Fibroblast of skin of left biceps (primary cell): ENCODE measurements at places on chromosomes 3 and 15.

- no peak for DNase-seq
Observed at GRCh38 chr3:43075904-43076661, 29.8 kb downstream of the POMGNT2 start.

DNA sequence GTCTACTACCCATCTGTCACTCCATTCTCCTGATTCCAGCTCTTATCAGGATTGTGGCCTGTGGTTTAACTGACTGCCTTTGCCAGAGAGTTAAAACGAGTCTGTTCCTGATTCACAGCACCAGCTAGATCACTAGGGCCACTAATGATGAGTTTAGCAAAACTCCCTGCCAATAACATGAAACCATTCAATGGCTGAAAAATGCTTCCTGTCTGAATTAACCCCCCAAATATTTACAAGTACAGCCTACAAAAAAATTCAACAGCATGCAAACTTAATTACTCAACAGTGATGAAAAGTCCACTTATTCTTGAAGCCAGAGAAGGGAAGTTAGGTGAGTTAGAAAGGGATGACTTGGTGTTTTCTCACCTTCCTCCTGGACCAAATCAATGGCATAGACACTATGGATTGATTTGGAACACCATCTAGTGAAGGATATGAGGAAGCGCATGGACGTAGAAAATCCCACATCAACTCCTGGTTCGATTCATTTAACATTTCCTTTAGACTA is 141.4 kb downstream of the TGFBR2 start:
- no peak for DNase-seq

DNA sequence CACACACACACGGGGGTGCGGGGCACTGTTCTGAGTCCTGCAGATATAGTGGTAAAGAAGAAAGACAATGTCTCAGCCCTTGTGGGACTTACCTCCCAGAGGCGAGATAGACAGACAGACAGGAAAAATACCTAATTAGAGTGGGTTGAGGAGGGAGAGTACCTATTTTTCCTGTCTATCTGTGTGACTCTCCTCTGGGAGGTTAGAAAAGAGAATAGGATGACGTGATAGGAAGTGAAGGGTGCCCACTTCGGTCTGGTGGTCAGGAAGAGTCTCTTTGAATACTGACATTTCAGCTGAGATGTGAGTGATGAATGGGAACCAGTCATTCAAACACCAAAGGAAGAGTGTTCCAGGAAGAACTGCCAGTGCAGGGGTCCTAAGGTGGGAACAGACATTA is 4.1 kb upstream of the APOD start:
- no peak for DNase-seq

DNA sequence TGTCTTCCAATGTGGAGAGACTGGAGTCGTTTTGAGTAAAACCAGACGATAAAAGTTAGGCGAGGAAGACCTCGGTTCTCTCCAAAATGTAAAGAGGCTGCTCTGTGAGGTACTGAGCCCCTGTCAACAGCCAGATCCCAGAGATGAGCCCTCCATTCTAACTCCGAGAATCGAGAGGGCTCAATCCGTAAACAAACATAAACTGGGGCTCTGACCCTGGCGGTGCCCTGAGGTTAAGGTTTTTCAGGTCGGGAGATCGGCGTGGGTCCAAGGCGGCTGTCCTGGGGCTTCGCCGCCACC is 417 bp downstream of the TBCCD1 start:
- DNase-seq: no peak

- no peak for DNase-seq
Observed at GRCh38 chr3:67001086-67001861, 3.2 kb downstream of the KBTBD8 start.

DNA sequence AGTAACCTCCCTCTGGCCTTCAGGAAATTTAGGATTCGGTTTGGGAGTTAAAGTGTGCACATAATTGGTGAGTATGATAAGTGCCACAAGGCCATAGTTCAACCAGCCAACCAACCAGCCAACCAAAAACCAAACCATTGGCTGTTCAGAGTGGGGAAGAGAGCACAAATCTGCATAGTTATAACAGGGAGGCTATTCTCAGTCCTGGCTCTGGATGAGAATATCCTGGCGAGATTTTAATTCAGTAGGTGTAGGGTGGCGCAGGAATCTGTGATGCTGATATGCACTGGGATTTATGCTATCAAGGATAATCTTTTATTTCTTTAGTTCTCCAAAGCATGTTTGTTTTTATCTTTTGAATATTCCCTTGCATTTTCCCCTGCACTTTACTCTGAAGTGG is 49.1 kb downstream of the AKAP13 start:
- DNase-seq: no peak

GRCh38 chr15:38551720-38552648 is 12.6 kb downstream of the RASGRP1 start:
- no peak for DNase-seq

DNA sequence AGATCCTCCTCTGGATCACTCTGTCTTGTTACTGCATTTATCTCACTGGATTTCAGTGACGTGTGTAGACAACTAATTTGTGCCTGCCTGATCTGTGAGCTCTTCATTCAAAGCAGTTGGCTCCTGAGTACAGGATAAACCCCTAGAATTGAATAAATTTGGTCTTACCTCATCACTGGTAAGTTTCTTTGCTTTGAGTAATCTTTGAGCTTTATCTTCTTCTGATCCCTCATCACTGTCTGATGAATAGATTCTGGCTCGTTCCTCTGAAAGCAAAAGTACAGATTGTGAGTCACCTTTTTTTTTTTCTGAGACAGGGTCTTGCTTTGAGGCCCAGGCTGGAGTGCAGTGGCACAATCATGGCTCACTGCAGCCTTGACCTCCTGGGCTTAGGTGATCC is 24.5 kb downstream of the LEO1 start:
- DNase-seq: no peak

- no peak for DNase-seq
Observed at GRCh38 chr15:94198633-94199032, 32.7 kb upstream of the MCTP2 start.

DNA sequence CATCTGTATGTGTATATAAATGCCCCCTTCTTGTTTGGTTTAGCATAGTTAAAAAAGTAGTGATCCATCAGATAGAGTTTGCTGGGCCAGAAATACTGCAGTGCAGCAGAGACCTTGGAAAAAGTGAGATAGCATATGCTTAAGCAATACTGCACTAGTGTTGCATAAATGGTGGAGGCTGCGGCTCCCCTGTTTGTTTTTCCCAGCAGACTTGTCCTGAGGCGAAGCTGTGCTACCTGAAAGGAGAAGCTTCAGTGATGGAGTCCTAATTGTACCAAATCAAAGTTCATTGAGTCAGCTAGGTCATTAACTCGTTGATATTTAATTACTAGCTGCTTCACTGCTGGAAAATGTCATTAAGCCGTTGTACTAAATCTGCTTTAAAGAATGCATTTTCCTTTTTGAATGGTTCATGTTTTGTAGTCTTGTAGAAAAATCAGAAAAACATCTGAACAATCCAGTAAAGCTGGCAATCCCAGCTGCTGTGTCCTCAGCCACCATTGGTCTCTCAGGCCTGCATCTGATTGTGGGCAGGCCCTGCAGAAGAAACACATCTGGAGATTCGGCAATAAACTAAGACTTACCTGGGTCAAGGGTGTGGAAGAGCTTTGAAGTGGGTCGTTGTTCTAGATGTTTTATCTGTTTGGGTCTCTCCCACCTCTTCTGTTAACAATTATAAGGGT is 169.6 kb downstream of the B3GALNT1 start:
- no peak for DNase-seq

DNA sequence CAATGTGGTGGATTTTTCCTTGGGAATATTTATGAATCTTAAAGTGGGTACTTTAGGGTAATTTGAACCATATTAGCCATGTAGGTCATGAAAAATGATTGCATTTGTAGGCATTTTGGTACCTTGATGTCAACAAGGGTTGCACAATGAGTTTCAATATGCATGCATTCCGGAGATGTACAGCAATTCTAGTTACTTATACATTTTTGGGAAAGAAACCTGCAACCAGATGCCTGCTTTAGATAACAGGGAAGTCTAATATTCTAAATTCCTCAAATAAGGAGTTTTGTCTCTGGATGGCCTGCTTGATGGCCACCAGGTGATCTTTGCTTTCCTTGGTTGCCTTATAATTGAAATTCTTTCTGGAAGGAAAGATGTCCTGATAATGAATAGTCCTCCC is 240.5 kb upstream of the SETMAR start:
- no peak for DNase-seq

DNA sequence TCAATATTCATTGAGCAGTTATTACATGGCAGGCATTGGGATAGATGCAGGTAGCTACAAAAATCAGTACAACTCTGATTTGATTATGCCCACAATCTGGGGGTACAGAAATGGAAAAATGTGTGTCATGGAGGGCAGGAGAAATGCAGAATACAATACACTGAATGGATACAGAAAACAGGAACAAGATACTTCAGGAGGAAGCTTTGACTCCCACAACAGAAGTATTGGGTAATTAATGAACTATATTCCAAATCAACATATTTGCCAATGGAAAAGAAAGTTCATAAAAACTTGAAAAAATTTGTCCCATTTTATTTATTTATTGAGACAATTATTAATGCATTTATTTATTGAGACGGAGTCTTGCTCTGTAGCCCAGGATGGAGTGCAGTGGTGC is 207.0 kb downstream of the SUCLG2 start:
- DNase-seq: no peak

DNA sequence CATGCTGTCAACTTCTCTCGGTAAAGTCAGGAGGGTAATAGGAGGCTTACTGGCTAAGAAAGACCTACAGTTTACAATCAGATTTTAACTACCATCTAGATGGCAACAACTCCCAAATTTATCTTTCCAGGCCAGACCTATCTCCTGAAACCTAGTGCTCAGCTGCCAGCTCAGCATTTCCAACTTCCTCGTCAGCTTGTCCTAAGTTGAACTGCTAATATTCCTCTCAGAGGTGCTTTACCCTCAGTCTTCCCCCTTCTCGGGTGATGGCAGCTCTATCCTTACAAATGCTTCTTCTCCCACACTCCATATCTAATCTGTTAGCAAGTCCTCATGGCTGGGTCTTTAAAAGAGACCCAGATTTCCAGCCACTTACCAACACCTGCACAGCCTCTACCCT is 36.9 kb upstream of the UBE2E2 start:
- DNase-seq: no peak

DNA sequence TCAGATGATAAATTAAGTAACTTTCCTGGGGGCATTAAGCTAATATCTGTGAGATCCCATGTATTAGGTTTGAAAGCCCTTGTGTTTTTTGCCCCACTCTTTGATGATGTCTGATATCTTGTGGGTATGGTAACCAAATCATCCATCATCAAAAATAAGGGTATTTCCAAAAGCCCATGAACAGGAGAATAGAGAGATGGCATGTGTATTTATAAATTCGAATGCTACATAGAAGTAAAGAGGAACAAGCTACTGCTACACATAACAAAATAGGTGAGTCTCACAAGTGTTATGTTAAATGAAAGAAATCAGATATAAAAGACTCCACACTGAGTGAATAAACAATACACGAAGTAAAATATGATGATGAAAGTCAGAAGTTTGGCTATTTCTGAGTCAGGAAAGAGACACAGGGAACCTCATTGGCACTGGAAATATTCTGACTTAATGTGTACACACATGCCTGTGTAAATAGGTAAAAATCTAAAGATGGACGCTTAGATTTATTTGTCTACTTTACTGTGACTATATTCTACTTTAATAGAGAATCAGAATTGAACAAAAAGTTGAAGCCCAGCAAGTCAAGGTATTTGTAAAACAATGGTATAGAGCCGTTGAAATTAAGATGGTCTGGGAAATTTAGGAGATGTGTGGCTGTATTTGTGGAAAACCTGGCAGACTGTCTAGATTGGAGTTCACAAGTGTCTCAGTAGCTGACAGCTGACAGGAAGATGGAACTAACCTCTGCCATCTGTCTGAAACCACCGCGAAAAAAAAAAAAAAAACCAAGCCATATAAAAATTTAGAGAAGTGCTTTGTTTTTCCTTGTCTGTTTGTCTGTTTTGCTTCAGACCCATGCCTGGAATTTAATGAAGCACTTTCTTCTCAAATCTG is 111.0 kb upstream of the TGFBR2 start:
- no peak for DNase-seq

- DNase-seq: no peak
Observed at GRCh38 chr15:71325481-71325880, 210.2 kb downstream of the THSD4 start.
